Colonic mucosa (tissue), 4 donors: ENCODE measurements at places on chromosomes 3 and 15. TPM values are rescaled to one million over a fixed set of nuclear protein-coding genes. Genes with fewer than 3 reads are reported as not detected.

UPK1B gene
- total RNA-seq = not detected

NEK10 gene
- 0.67 TPM for total RNA-seq

CDC25A gene
- 23.7 TPM for total RNA-seq

UROC1 gene
- total RNA-seq = not detected

SUSD5 gene
- 0.17 TPM for total RNA-seq

OCA2 gene
- total RNA-seq = 0.82 TPM

BOC gene
- total RNA-seq = 9.8 TPM

WDR49 gene
- total RNA-seq = not detected

- H3K27ac ChIP-seq = no peak overlapping the region
- no peak for DNase-seq
- no peaks in the 10 kb centered on the region for H3K4me1 ChIP-seq
- H3K27me3 ChIP-seq = no peaks in the 10 kb centered on the region
- H3K4me3 ChIP-seq = no peak overlapping the region
Measured at GRCh38 chr3:109211941-109212340, 75.4 kb downstream of the C3orf85 start.

GRCh38 chr15:45544266-45545023, 21.9 kb upstream of the SLC30A4 start:
- no peak overlapping the region for H3K4me3 ChIP-seq
- no peaks in the 10 kb centered on the region for H3K27me3 ChIP-seq
- DNase-seq = no peak
- no peaks in the 10 kb centered on the region for H3K36me3 ChIP-seq
- no peaks in the 10 kb centered on the region for H3K4me1 ChIP-seq

GRCh38 chr15:74628949-74629348, 13.3 kb downstream of the CLK3 start:
- H3K27me3 ChIP-seq = no peaks in the 10 kb centered on the region
- no peak for DNase-seq
- H3K4me1 ChIP-seq = no peaks in the 10 kb centered on the region
- H3K36me3 ChIP-seq = peaks cover 30% of the 10 kb centered on the region

DNA sequence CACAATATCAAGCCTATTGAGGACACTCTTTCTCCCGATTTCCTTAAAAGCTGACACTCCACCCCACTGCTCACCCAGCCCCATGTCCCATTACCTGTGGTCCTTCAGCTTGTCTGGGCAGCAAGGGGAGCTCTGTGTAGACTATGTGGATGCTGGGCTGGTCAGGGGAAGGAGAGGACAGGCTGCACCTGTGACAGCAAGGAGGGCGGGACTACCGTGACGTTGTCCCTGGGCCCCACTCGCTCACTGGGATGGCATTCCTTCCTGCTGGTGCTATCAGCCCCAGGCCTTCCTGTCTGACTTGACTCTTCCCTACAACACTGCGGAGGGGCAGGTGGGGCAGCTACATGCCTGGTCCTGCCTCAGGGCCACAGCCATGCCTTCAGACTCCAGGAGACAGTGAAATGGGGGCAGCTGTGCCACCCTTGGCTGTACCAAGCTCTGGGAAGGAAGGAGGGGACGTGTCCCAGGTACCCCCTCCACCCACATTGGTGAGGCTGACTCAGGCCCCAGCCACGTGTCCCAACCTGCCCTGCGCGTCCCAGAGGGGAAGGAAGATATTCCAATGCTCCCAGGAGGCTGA, at the start of gene TMEM40:
TMEM40 (minus strand) TSS at position 163 of the 583 bp plus-strand sequence. CDS start 9,427 bp downstream, outside the sequence.
- no peaks in the 10 kb centered on the region for H3K4me1 ChIP-seq
- no peaks in the 10 kb centered on the region for H3K36me3 ChIP-seq
- H3K27me3 ChIP-seq = no peaks in the 10 kb centered on the region
- H3K4me3 ChIP-seq = no peak within 1 kb of the TSS
- DNase-seq = no peak

DNA sequence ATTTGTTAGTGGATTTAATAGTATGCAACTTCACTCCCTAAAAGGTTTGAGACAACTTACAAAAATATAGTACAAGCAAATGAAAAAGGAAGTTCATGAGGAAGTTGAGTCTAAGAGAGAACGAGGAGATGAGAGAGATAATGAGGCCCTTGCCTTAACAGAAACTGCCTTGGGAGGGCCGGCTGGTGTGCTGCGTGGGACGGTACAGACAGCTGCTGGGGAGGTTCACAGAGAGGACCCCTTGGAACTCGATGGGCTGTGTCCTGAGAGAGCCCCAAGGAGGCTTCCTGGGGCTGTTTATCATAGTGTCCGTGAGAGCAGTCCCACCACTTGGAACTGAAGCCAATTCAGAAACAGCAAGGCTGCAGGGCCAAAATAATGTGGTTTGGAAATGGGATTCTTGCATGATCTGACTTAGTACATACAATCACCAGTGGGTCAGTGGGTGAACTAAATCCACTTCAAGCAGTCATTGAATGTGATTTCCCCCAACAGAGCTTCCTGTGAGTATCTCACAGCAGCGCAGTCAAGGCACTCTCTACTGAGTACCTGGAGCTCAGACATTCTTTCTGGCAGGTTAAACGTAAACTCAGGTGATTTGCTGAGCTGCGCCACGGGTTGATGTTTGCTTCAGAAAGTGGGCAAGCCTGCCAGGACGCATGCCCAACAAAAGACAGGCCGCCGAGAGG, 90.8 kb downstream of the CRTC3 start:
- H3K4me1 ChIP-seq = no peaks in the 10 kb centered on the region
- no peak overlapping the region for H3K4me3 ChIP-seq
- H3K27me3 ChIP-seq = no peaks in the 10 kb centered on the region
- no peak overlapping the region for H3K27ac ChIP-seq
- DNase-seq = no peak

DNA sequence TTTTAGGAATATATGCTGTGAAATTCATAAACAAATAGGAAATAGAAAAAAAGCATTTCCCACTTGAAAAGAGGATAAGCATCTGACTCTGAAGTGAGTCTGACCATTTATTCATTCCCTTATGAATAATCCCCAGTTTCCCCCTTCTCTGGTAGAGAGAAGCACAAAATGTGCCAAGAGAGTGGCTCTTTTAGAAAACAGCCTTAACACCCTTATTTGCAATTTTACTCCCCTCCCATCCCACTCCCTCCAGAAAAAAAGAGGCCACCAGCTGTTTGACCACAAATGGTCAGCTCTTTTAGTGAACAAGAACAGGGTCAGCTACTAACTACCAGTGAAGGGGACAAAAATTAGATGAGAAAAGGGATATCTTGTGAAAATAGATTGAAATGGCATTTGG, 184.5 kb upstream of the ADAMTS9 start:
- no peaks in the 10 kb centered on the region for H3K36me3 ChIP-seq
- DNase-seq = no peak
- H3K27me3 ChIP-seq = no peaks in the 10 kb centered on the region
- H3K4me1 ChIP-seq = peaks cover 4% of the 10 kb centered on the region
- H3K27ac ChIP-seq = no peak overlapping the region
- H3K4me3 ChIP-seq = no peak overlapping the region

GRCh38 chr3:70072180-70072579, 72.6 kb downstream of the SAMMSON start:
- H3K4me1 ChIP-seq = no peaks in the 10 kb centered on the region
- H3K27ac ChIP-seq = no peak overlapping the region
- no peak for DNase-seq

- H3K36me3 ChIP-seq = no peaks in the 10 kb centered on the region
- no peak overlapping the region for H3K4me3 ChIP-seq
- no peak for DNase-seq
- H3K27ac ChIP-seq = no peak overlapping the region
- no peaks in the 10 kb centered on the region for H3K27me3 ChIP-seq
- no peaks in the 10 kb centered on the region for H3K4me1 ChIP-seq
Measured at GRCh38 chr3:39590806-39591205, 123.3 kb downstream of the MOBP start.

DNA sequence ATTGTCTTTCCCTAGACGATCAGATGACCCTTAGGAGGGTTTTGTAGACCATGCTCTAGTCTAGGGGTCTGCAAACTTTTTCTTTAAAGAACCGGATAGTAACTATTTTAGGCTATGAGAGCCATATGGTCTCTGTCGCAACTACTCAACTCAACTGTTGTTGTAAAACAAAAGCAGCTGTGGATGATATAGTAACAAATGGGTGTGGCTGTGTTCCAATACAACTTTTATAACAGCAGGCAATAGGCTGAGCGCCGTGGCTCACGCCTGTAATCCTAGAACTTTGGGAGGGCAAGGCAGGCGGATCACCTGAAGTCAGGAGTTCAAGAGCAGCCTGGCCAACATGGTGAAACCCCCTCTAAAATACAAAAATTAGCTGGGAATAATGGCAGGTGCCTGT, 6.1 kb upstream of the CMTM6 start:
- H3K27me3 ChIP-seq = no peaks in the 10 kb centered on the region
- H3K36me3 ChIP-seq = no peaks in the 10 kb centered on the region
- H3K27ac ChIP-seq = no peak overlapping the region

DNA sequence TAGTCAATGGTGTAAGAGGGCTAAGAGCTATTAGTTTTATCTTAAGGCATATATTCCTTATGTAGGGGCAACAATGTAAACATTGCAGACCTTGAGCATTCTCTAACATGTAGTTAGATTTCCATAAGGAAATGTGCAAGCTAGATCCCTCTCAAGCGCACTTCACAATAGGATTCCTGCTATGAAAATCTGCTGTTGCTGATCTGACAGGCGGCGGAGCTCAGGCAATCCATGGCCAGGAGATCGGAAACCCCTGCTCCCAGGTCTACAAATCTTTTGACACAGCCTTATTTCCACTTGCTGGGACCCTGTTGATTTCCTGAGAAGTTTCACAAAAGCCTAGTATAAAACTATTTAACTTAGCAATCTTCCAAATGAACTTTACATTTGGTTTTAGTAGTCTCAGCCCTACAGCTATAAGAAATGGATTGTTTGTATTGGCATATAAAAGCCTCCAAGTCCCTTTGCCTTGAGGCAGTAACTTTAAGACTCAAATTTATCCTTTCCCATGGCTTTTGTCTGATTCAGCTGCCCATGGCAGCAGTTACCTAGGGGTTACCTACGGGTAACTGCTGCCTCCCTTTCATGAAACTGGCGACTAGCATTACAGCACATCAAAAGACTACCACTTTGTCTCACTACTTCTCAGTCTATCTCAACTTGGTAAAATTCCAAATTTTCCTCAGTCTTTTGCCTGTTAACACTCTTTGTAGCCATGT, 22.7 kb downstream of the TRA2B start:
- peaks cover 5% of the 10 kb centered on the region for H3K36me3 ChIP-seq
- no peak overlapping the region for H3K27ac ChIP-seq
- H3K4me3 ChIP-seq = no peak overlapping the region
- H3K4me1 ChIP-seq = no peaks in the 10 kb centered on the region
- DNase-seq = no peak
- no peaks in the 10 kb centered on the region for H3K27me3 ChIP-seq

DNA sequence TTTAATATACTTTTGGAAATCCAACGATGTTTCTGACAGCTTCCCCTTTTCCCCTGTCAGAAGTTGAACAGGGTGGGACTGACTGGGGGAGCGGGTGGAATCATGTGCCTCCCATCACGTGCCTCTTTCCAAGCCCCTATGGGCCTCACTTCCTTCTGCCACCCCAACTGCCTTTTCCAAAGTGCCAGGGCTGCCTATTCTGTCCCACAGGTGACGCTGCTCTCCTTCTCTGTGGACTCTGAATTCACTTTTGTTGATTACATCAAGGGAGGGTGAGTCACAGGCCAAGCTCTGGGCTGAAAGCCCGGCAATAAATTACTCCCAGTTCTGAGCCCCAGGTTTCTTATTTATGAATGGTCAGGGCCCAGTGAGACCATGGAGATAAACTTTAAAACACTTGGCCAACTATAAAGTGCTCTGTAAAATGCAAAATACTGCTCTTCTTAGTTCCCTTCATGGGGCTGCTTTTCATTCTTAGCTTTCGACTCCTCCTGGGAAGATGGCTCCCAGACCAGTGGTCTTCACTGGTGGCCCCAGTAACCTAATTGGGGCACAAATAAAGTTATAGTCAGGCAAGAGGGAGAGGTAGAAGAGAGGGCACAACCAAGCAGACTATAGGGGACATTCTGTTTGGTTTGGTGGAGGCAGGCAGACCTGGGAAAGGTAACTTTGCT, 12.3 kb downstream of the CPNE9 start:
- no peak overlapping the region for H3K4me3 ChIP-seq
- H3K36me3 ChIP-seq = no peaks in the 10 kb centered on the region
- H3K4me1 ChIP-seq = no peaks in the 10 kb centered on the region

- H3K4me3 ChIP-seq = no peak overlapping the region
- peaks cover 5% of the 10 kb centered on the region for H3K27me3 ChIP-seq
- H3K4me1 ChIP-seq = no peaks in the 10 kb centered on the region
- no peaks in the 10 kb centered on the region for H3K36me3 ChIP-seq
Measured at GRCh38 chr15:101498717-101499480, 9.4 kb upstream of the PCSK6 start.
